Choroid plexus epithelial cell (primary cell): ENCODE measurements at places on chromosomes 16 and 17.

DNA sequence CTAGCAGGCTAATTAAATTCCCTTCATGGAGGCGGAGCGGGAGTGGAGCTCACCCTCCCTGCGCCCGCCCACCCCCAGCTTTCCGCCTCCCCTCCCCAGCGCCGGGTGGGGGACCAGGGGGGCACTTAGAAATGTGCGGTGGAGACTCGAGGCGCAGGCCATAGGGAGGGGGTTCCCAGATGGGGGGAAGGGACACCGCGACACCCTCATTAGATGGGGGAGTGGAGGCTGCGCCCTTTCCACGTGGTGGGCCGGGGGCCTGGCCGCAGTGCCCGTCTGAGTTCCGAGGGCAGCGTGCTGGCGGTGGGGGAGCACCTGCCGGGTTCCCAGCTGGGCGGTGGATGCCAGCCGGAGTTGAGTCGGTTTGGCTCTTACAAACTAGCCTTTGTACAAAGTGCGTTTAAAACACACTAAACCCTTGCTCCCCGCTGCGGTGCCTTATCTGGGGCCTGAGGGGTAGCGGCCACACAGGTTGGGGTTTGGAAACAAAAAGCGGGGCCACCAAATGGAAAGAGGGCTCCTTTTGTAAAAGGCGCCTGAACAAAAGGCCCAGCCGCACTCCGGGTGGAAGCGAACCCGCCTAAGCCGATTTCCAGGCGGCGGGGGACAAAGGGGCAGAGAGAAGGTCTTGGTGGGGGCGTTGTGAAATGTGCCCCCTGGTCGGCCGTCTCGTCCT is 1.4 kb downstream of the GSE1 start:
- no peak for DNase-seq

GRCh38 chr17:47850692-47851573 is at the start of gene SP6:
SP6 (minus strand) TSS chr17:47851163; CDS start chr17:47848429, 2,734 bp downstream.
- peak; percentile 34 for DNase-seq

DNA sequence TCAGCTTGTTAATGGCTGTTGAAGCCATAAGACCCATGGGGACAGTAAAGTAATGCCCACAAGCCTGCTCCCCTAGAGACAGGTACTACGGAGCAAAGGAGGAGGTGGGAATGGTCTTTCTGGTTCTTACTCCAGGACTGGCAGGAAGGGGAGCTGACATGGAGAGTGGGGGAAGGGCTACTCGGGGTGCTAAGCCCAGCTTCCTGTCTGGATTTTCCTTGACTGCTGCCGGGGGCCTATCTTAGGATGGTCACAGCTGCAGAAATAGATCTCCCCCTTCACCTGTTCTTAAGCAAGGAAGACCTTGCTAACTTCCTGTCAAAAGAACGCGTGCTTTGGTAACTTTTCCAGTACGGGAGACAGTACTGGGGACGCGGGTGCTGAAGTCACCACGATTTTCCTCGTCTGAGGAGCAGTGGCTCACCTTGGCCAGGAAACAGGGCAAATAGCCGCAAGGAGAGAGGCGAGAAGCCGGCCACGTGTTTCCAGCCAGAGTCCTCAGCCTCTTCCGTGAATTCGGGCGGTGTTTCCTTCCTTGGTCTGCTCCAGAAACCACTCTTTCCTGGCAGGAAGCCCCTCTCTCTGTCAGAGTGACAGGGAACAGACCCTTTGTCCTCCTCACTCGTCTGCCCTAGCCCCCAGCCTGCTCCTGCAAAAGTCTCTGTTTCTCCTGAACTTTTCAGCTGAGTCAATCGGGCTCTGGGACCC is 656 bp upstream of the PRR29 start:
- no peak for DNase-seq

GRCh38 chr17:50863221-50863843 is 2.8 kb downstream of the TOB1 start:
- DNase-seq: peak; percentile 64

- peak; percentile 87 for DNase-seq
These were observed 13.7 kb downstream of the PITPNC1 start for GRCh38 chr17:67390646-67391361.

DNA sequence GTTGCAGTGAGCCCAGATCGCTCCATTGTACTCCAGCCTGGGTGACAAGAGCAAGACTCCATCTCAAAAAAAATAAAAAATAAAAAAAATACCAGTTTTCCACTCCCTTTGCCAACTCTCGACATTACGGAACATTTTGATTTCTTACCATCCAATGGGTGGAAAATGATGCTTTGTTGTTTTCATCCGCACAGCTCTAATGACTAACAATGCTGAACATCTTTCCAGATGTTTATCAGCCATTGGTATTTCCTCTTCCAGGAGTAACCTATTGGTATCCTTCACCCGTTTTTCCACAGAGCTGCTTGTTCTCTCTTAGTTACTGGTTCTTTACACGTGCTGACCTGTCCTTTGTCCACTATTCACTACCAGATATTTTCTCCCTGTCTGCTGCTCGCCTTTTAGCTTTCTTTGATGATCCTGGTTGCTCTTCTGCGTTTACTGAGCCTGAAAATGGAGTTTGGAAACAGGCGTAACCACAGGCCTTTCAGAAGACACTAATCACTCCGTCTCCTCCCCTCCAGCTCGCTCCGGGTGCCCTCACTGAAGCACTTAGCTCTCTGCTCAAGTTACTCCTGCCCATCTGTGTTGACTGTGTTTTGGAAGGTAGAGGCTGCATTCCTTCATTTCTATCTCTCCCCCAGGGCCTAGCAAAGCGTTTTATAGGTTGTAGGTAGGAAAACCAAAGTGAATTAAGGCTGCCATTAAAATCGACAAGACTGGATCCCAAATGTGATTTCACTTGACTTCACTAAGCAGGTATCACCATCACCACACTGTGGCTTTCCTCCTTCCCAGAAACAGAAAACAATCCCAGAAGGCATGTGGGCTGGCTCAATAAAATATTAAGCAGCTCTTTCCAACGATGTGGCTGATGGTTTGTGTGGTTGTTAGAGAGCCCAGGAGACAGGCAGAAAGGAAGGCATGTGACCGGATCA is 8.9 kb downstream of the SHPK start:
- DNase-seq: no peak

DNA sequence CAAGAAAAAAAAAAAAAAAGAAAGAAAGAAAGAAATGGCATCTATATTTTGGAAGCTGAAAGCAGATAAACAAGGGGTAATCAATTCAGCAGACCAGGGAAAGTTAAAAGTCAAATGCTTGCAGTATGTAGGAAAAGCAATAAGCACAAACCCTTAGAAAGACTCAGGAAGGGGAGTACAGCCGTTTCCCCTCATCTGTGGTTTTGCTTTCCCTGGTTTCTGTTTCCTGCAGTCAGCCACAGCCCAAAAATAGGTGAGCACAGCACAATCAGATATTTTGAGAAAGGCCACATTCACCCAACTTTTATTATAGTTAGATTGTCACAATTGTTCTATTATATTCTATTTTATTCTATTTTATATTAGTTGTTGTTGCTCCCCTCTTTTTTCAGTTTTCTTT is 14.4 kb upstream of the ALOX12 start:
- no peak for DNase-seq

DNA sequence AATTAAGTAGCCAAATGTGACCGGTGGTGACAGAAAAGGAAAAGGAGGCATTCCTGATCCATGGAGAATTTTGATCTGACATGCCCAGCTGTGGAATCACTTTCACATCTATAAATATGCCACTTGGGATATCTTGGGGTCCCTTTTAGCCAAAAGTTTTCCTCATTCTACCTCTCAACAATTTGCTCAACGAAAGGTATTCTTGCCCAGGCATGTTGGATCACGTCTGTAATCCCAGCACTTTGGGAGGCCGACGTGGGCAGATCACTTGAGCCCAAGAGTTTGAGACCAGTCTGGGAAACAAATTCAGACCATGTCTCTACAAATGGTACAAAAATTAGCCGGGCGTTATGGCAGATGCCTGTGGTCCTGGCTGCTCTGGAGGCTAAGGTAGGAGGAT is 24.3 kb downstream of the LITAF start:
- DNase-seq: no peak

- no peak for DNase-seq
These were observed 36.4 kb upstream of the CDC42EP4 start for GRCh38 chr17:73348018-73348828.

- DNase-seq: no peak
These were observed 162.3 kb downstream of the KATNIP start for GRCh38 chr16:27712251-27712711.

DNA sequence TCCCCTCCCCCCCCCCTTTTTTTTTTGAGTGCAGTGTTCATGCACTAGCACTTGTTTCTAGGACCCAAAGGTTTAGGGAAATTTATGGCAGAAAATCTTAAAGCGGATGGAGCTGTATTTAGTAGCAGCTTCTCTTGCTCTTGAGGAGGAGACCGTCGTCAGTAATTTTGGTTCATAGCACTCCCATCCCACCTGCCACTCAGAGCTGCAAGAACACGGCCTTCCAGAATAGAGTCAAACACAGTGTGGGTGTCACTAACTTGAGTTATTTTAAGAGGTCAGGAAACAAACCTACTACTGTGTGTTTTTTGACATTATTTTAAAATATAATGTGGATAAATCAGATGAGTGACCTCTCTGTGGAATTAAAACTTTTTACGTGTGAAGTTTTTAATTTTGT is 37.3 kb downstream of the SEC14L1 start:
- DNase-seq: no peak

DNA sequence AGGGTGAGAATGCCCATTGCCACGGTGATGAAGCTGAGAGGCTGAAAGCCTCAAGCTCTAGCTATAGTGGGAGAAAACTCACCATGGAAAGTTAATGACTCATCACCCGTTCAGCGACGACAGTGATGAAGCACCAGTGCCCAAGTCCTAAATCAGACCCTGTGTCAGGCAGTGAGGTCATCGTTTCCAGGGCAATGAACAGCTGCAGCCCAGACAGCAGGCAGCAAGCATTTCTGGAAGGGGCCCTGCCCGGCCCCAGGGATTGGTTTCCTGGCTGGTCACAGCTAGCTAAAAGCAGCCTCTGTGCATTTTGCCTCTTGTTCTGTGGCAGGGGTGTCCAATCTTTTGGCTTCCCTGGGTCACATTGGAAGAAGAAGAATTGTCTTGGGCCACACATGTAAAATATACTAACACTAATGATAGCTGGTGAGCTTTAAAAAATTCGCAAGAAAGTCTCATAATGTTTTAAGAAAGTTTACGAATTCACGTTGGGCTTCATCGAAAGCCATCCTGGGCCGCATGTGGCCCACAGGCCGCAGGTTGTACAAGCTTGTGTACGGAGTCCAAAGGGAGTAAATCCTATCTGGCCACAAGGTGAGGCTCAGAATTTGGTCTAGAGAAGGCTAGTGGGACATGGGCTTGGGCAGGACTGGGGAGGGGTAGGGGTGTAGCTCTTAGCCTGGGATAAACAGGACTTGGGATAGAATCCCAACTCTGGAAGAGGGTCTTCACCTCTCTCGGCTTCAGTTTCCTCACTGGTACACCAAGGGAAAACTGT is 40.6 kb downstream of the MIS12 start:
- DNase-seq: peak; percentile 86
